ENCODE measurements at places on chromosomes 11 and 22.

GRCh38 chr22:42388130-42388797 lies 43.9 kb downstream of the NFAM1 start:
- no peak for DNase-seq

DNA sequence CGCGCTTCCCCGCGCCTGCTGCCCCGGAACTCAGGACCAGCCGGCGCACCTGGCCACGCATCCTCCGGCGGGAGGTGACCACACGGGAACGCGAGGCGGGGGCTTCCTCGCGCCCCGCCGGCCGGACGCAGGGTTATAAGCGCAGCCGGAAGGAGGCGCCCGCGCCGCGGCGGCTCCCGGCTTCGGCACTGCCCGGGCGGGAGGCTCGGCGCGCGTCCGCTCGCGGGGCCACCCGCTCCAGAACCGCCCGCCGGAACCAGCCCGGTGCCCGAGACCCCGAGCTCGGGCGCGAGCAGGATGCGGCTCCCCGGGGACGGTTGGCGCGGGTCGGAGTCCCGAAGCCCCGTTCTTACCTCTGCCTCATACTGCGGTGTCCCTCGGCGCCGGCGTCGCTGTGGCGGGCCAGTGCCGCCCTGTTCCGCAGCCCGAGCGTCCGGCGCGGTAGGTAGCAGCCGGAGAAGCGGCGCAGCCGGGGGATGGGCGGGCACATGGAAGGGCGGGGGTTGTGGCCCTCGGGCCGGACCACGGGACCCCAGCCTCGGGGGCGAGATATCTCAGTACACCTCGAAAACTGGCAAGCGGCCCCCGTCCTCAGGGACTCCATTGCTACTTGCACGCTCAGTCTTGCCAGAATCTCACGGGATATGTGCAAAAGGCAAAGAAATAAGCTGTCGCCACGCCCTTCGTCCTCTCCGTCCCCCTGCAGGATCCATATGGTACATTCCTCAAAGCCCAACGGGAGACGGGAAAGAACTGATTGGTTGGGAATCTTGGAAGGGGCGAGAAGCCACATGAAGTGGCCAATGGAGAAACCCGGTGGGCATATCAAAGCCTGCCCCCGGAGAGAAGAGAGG lies 23.1 kb downstream of the MICAL3 start:
- peak; percentile 98 for DNase-seq

DNA sequence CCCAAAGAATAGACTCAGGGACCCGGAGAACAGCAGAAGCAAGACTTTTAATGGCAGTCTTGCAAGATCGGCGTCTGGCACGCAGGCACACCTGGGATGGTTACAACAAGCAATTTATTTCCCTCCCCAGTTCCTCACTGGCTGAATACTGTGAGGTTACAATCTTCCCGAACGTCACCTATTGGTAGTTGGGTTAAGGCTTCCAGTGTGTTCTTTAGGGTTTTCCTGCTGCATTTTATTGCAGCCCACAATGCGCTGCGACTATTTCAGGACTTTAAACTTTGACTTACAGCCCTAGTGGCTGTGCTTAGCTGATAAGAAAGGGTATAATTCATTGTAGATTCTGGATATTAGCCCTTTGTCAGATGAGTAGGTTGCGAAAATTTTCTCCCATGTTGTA lies 11.5 kb upstream of the TRIM68 start:
- no peak for DNase-seq

DNA sequence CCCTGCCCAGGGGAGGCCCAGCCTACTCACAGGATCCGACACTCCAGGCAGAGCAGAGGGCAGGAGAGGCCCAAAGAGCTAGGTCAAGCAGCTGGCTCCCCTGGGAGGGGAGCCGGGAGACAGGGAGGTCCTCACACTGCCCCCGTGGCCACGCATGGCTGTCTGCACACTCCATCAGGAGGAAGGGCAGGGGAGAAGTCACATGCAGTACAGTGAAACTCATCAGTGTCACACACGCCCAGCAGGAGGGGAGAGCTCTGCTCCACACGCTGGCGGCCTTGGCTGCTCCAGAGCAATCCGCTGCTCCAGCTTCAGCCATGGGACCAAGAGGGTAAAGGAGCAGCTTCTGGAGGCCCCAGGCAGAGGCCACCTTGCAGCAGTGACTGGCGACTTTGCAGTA lies 14.3 kb downstream of the TCIRG1 start:
- DNase-seq: no peak

DNA sequence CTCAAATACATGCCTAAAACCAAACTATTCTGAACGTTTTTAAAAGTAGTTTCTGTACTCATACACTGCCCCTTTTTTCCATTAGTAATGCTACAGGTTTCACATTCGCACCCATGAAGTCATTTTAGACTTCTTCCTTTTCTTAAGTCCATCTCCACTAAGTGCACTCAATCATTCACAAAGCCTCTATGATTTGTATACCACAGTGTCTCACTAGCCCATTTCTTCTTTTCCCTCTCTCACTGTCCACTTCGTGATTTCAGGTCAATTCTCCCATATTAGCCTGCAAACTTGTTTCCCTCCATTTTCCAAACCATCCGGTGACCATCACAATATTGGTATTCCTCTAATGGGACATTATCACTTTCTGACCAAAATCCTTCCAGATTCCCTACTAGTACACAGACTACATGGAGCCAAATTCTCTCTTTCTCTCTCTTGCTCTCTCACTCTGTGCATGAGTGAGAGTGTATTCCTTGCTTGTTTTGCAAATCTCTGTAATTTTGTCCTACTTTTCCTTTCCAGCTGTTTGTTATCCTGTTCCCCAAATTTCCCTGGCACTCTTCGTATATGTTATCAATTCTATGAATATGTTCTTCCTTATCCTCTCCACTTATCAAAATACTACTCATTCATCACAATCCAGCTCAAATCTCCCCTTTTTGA lies 3.4 kb upstream of the ZC3H12C start:
- no peak for DNase-seq

- DNase-seq: no peak
Measured at GRCh38 chr22:48972979-48973693, 854.5 kb downstream of the BRD1 start.

DNA sequence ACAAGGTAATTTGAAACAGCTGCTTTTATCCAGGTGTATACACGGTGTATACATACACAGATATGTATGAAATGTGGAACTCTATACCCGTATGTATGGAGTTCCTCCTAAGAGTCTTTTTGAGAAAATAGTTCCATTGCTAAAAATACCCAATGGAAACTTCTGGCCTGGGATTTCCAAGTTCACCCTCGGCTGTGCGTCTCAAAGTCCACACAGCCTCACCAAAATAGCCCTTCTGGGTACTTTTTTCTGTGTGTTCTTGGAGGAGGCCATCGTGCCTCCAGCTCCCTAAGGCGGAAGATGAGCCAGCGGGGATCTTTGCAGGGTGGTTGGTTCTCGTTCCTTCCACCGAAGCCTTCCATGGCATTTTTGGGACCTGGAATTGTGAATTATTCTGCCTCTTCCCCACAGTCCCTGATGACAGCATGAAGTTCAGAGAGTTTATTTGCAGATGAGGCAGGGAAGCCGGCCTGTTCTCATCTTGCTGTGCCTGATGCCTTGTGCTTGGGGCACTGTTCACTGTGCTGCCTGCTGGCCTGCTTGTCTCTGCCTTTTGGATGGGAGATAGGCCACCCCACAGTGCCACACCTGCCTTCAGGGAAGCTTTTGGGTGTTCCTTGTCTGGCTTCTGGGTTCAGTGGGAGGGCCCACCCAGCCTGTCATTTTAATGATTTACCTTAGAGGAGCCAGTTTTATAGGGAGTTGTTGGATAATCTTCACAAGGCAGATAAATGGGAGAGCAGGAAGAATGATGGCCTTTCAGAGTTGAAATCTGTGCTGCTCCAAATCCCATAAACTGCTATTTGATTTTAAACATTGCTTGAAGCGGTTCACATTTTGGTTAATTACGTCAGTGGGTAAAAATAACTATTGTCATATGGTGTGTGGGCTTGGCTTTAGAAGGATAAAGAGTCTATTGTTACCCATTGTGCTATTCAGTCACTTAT lies 112.7 kb upstream of the OR4B1 start:
- no peak for DNase-seq

- no peak for DNase-seq
Measured at GRCh38 chr22:28917747-28918549, 34.6 kb downstream of the ZNRF3 start.
